ENCODE measurements at places on chromosomes 1 and 21. TPM values are rescaled to one million over a fixed set of nuclear protein-coding genes. Genes with fewer than 3 reads are reported as not detected.

- no peak for DNase-seq
- H3K4me1 ChIP-seq: no peaks in the 10 kb centered on the region
- H3K27me3 ChIP-seq: no peaks in the 10 kb centered on the region
- no peak overlapping the region for H3K4me3 ChIP-seq
Measured at GRCh38 chr1:227654858-227655752, 80.0 kb downstream of the JMJD4 start.

DNA sequence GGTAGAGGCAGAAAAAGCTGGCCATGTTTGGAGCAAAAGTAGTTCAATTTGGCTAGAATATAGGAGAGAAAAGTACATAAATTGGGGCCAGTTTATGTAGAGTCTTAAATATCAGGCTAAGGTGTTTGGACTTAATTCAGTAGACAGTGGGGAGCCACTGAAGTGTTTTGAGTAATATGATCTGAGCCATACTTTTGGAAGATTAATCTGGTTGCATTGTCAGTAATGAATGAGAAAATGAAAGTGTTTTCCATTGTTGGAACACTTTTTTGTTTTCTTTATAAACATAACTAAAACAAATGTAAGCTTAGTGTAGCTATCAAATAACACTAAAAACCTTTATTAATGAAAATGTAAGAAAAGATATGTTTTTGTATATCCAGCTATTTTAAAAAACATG, 42.1 kb downstream of the POU2F1 start:
- H3K4me1 ChIP-seq: no peaks in the 10 kb centered on the region
- no peak overlapping the region for H3K4me3 ChIP-seq
- H3K36me3 ChIP-seq: peaks cover 5% of the 10 kb centered on the region
- no peak overlapping the region for H3K27ac ChIP-seq
- no peak for DNase-seq

The KIAA0040 gene
- 5.0 TPM for total RNA-seq

The DCDC2B gene
- total RNA-seq: not detected

DNA sequence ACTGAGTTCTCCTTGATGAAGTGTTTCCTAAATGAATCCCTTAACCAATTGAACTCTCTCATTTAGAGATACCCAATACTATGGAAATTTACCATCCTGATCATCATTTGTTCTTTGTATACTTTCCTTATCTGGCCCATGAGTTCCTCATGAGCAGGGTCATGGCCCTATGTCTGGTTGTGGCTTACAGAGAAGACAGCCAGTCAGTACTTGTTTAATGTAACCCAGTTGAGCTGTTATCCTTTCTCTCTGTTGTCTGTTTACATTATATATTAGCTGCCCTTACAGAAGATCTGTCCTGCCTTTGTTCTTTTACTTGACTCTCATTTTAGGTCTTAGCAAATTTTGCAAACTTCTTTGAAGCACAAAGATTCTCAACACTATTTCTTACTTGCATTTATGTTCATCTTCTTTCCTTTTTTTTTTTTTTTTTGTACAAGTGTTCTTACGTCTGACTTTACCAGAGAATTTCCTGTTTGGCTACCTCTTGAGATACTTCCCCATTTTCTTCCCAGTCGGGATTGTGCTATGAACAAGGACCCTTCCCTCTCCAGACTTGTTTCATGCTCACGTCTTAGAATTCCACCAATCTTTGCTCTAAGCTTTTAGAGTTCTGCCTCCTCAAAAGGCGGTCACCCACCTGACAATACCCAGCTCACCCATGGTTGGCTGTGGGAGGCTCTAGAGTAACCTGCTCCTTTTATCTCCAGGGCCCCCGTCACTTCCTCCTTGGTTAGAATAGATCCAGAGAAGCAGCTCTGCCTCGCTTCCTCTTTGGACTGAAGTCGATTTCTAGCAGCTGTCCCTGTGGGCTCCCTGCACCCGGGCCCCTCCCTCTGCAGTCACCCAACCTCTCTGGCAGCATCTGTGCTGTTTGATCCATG, 53.6 kb upstream of the RUNX1 start:
- no peaks in the 10 kb centered on the region for H3K4me1 ChIP-seq
- no peaks in the 10 kb centered on the region for H3K27me3 ChIP-seq
- no peak overlapping the region for H3K4me3 ChIP-seq
- no peak overlapping the region for H3K27ac ChIP-seq
